ENCODE measurements at places on chromosomes 1 and 21.

- no peak for DNase-seq
These were observed 32.8 kb downstream of the ASTN1 start for GRCh38 chr1:177131723-177132122.

GRCh38 chr21:29193901-29194300 lies 63.5 kb downstream of the MAP3K7CL start:
- no peak for DNase-seq

DNA sequence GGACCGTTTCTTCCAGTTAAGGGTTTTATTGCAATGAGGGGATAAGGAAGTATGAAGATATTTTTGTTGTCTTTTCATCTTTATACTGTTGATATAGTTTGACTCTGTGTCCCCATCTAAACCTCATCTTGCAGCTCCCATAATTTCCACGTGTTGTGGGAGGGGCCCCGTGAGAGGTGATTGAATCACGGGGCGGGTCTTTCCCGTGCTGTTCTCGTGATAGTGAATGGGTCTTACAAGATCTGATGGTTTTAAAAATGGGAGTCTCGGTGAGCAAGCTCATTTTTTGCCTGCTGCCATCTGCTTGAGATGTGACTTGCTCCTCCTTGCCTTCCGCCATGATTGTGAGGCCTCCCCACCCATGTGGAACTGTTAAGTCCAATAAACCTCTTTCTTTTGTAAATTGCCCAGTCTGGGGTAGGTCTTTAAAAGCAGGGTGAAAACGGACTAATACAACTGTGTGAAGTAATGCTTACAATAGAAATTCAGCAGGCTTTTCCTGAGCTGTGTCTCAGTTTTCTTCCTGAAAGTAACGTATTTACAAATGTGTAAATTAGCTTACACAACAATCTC lies 377.3 kb downstream of the SIPA1L2 start:
- DNase-seq: no peak

DNA sequence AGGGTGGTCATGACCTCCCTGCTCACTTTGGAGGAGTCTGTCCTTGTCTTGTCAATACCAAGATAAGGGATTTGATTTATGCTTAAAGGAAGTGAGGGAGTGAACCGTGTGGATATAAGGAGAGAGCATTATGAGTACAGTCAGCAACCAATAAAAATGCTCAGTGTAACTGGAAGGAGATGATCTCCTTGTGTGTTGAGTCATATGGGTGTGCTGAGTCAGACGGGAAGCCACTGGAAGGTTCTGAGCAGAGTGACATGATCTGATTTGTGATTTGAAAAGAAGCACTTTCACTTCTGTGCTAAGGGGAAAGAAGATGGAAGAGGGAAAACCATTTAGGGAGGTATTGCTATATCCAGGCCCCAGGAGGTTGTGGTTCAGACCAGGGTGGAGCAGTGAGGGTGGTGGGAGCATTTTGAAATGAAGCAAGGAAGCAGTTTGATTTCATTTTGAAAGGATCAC lies 2.5 kb upstream of the BCL10 start:
- peak; percentile 69 for DNase-seq

DNA sequence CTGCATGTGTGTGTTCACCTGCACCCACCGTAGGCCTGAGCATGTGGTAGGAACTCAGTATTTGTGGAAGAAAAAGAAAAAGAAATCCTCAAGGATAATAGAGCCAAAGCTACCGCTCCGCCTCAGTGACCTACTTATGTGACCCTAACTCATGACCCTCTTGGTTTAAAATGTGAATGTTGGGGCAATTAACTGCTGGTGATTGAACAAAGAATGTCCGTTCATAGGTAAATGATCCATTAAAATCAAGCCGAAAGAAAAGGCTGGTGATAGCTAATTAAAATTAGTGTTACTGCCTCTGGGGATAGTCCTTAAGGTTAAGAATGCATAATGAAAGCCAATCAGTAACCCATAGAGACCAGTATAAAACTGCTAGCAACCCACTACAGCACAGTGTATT lies 98.1 kb downstream of the PRDM2 start:
- no peak for DNase-seq

DNA sequence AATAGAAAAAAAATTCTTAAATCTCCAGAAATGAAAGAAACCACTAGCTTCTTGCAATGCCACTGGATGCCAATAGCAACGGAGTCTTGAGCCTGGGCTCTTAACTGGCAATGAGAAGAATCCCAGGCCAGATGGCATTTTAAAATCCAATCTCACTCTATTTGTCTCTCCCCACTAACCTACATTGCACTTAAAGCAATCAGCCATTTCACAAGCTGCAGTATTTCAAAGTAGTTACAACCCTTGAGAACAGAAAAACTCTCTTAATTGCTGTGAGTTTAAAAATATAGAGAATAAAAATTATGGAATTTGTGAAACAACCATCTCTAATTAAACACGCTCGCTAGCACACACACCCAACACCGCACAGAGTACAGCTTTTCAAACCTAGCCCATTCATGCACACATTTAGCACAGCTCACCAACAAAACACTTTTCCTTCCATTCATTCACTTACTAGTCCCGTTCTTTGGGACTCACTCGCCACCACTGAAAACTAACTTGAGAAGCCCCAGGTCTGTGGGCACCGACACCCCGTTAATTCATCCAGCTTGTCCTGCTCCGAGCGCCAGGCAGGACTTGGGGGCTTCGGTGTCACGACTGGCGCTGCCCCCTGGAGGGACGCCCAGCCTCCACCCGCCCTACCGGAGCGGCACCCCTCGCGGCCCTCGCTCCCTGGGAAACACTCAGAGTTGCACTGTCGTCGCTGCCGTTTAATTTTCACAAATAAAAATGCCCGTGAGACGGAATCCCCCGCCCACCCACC lies 1.0 kb downstream of the DDAH1 start:
- no peak for DNase-seq

DNA sequence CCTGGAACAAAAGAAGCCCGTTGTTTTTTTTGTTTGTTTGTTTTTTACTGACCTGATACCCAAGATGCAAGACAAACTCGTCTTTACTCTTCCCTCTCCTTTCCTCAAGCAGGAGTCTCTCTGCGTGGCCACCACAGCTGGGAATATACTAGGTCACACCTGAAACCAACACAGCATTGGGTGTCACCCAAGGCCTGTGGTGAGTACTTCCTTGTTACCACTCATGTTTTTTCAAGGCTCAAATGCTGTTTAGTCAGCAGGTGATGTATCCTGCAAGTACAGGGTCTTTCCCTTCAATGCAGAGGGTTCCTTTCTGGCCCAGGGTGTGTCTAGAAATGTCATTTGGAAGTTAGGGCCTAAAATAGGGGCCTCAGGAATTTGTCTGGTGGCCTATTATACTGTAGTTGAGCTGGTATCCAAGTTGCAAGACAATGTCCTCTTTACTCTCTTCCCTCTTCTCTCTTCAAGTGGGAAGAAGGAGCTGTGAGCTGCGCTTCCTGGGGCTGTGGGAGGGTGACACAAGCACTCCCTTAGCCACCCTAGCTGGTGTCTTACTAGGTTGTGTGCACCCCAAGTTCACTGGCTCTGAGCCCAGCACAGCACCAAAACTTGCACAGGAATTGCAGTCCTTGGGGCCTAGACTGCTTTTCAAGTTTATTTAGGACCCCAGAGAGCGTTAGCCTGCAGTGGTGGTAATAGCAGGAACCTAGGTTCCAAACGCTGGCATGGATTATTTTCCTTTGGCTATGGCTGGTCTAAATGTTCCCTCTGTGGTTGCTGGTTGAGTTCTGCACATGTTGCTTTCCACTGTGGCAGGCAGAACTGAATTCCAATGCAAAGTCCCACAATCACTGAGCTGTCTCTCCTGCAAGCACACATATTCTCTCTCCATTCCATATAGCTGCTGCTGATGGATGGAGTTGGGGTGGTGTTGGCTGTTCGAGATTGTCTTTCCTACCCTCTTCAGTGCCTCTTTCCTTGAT lies 91.4 kb upstream of the LYPLAL1 start:
- no peak for DNase-seq

DNA sequence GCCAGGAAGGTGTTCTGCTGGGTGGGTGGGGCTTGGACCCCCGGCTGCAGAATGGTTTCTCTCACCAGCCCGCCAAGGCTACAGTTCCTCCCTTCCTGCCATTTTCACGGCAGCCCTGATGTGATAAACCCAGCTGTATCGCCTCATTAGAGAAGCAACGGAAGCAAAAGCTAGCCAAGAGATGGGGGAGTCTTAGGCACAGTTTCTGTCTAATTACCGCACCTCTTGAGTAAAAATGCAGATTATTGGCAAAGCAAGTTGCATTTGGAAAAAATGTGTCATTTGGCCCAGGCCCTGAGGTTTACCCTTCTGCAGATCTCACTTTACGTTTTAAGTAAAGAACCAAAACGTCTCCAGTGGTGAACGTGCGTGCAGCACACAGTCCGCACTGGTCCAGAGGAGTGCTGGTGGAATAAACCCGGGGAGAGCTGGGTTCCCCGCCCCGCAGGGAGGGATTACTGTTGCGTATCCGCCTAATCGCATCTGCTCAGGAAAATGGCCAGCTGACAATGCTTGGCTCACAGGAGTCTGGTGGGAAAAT lies 109.9 kb downstream of the GALNT2 start:
- no peak for DNase-seq

GRCh38 chr21:37435120-37435519 lies 68.5 kb downstream of the DYRK1A start:
- DNase-seq: peak; percentile 30

GRCh38 chr21:24729568-24729967 lies 877.7 kb downstream of the MRPL39 start:
- DNase-seq: no peak

DNA sequence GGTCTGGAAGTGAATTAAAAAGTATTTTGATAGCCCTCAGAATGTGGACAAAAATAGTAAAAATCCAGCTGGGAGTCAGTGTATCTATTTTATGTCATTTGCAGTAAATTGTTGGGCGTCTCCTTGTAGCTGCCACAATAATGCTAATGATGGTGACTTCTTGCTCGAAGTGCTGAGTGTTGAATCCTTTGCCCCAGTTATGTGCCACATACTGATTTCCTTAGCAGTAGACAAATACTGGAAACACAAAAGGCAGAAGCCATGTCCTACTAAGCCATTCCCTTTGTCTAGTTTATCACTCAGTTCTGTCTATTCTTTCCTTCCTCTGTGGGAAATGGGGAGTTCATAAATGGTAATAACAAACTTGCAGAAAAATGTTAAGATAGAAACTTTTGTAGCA lies 70.7 kb upstream of the CXADR start:
- DNase-seq: no peak

DNA sequence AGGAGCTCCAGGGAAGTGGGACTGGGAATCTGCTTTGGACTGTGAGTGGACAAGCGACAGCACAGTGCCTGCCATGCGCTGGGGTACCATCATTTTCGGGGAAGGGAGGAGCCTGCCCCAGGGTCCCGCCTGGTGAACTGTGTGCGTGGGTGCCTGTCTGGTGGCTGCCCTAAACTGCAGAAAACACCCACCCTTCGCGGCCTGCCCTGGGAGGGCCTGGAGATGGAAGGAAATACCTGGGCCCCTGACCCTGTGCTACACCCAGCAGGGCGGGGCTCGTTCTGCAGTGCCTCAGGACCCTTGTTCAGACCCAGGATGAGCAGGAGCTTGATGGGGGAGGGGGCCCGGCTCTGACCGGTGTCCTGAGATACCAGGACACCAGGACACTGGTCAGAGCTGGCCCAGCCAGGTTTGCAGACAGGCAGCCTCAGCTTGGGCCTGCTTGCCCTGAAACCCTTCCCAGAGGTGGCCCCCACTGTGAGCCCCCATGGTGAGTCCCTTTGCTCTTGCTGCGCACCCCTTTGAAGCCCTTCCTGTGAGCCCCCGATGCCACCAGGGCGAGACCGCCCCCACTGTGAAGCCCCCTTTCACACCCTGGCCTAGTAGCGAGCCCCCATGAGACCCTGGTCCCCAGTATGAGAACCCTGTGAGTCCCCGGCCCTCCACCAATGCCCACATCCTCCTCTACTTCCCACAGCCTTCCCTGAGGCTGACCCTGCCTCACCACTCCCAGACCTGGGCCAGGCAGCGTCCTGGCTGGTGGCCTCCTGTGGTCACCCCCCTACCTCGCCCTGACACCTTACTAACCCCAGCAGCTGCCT lies 2.6 kb downstream of the GJC2 start:
- no peak for DNase-seq

GRCh38 chr1:57079454-57080157 lies 113.8 kb upstream of the C8B start:
- DNase-seq: no peak

- no peak for DNase-seq
These were observed 55.0 kb downstream of the TRAF5 start for GRCh38 chr1:211381481-211382181.

DNA sequence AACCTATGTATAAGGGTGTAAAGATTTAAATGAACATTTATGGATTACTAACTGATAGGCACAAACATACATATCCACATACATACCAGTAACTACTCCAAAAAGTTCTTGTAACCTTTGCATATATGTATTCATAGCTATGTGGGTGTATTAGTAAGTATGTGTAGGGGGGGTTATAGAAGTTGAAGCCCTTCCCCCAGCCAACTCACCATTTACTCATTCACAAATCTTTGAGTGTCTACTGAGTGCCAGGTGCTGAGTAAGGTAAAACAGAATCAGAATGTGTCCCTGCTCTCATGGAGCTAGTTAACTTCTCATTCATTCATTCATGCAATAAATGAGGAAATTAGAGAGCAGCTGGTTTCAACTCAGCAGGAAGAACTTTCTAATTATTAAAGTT lies 1.3 kb downstream of the C1orf146 start:
- DNase-seq: no peak

DNA sequence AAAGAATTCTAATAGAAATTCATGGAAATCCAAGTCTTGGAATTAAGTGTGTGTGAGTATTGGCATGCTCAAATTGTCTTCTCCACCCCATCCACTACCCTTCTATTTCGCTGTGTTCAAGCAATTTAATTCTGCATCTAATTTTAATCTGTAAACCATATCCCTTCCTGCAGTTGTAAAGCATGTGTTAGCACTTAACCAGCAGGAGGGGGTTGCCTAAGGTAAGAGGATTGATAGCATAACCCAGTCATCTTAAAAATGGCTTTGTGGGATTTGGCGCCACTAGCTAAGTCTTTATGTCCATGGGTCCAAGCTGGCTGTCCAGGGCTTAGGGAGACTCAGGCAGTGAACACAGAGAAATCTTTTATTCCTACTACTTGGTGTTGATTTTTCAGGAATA lies 210.3 kb downstream of the PTPRC start:
- no peak for DNase-seq

DNA sequence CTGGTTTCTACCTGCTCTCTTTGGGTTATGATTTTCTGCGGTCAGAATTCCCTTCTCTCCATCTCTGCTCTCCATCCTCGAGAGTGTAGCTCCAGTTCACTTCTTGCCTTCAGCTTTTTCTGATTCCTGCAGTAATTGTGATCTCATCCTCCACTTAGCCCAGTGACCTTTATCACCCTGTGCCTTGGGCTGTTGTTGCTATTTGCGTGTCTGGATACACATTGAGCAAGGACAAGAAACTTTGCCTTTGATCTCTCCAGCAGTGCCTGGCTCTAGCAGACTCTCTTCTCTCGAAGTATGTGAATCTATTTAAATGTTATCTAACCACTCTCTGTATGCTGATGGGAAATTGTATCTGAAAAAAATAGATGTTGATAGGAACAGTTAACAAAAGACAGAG lies 76.4 kb upstream of the MARK1 start:
- DNase-seq: no peak

- DNase-seq: no peak
These were observed 51.2 kb downstream of the TRAF5 start for GRCh38 chr1:211377539-211378450.

All from stimulated activated CD4-positive, alpha-beta T cell treated with anti-CD3 and anti-CD28 coated beads, Interleukin-4, amount 100 ng/mL, for 4 hours (primary cell).